Stomach (tissue), 19 donors: ENCODE measurements at places on chromosomes 5 and 9.
A peak's percentile ranks its signal among the peaks of the same experiment; 100 is the strongest.

DNA sequence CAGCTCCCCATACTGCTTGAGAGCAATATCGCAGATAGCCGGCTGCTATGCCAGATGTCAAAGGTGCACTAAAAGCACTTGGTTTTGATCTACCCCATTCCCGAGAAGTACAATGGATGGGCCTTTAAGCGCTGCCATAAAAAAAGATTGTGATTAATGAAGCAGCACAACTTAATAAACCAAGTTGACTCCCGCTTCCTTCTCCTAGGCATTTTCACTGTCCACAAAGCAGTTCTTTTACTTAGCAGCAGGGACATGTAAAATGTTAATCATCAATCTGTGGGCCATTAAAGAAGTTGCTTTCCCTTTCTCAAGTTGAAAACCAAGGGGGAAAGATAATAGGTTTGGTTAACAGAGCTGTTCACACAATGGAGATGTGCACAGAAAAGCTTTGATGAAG is 176.4 kb downstream of the TRPM6 start:
- no peaks in the 10 kb centered on the region for H3K27me3 ChIP-seq
- H3K36me3 ChIP-seq = no peaks in the 10 kb centered on the region
- no peak for DNase-seq
- H3K27ac ChIP-seq = no peak overlapping the region
- no peaks in the 10 kb centered on the region for H3K4me1 ChIP-seq

GRCh38 chr5:149238540-149238939 is 33.1 kb upstream of the AFAP1L1 start:
- H3K4me3 ChIP-seq = no peak overlapping the region
- no peaks in the 10 kb centered on the region for H3K36me3 ChIP-seq
- no peaks in the 10 kb centered on the region for H3K4me1 ChIP-seq
- peak; percentile 14 for DNase-seq

DNA sequence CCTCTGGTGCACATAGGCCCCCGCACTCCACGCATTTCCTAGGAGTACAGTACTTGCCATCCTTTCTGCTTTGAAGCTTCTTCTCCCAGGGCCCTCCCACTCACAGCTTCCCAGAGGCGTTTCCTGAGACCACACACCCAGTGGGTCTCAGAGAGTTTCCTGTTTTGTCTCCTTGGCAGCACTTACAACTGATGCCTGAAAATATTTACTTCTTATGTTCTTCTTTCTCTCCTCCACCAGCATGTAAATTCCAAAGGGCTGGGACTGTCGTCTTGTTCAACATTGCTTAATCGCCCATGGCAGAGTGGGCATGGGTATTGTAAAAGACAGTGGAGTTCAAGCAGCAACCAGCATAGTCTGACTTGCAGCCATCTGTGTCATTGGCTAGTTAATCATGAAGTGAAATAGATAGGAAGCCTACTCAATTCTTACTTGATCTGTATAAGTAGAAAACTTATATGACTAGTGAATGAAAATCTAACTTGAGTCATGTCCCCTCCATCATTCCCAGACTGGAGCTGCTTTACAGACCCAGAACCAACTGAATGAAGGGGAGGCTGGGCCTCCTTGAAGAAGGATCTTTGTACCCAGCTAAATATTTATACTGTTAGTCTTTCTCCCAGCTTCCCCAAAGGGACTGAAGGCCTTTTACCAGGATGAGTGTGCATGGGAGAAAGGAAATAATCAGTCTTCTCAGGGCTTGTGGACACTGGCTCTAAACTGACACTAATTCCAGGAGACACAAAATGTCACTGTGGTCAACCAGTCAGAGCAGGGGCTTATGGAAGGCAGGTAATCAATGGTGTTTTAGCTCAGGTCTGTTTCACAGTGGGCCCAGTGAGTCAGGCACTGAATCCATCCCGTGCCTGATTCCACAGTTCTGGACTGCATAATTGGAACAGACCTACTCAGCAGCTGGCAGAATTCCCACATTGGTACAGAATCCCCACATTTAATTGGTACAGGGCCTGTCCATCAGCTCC is 116.4 kb downstream of the SV2C start:
- no peak for DNase-seq
- no peaks in the 10 kb centered on the region for H3K36me3 ChIP-seq
- H3K27ac ChIP-seq = no peak overlapping the region
- H3K4me3 ChIP-seq = no peak overlapping the region
- H3K4me1 ChIP-seq = peaks cover under 1% of the 10 kb centered on the region

DNA sequence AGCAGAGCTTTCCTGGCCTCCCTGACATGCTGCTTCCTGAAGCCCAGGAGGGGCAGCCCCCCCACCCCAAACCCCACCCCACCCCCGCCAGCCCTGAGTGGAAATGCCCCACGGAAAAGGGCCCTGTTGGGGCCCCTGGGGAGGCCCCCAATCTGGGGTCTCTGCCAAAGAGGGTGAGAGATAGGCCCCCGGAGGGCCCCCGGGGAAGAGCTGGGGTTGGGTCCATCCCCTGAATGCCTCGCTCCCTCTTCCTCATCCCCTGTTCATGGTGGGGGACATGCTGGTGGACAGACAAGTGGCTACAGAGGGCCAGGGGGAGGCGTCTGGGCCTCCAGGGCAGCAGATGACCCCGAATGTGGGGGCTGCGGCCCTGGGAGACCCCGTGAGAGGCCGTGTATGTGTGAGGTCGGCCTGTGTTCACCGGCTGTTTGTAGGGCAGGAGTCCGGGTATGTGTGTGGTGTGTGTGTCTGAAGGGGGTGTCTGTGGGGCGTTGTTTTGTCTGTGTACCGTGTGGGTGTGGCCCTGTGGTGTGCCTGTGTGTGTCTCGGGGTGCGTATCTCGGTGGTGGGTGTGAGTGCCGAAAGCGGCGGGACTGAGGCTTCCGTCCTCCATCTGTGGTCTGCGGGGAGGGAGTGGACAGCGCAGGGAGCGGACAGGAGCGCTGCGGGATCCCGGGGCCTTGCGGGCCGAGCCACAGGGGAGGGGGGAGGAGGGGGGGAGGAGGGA is 11.3 kb downstream of the C9orf50 start:
- H3K36me3 ChIP-seq = no peaks in the 10 kb centered on the region
- peak; percentile 87 for DNase-seq
- H3K4me1 ChIP-seq = peaks cover 37% of the 10 kb centered on the region
- H3K4me3 ChIP-seq = peak overlapping the region; percentile 68
- H3K27ac ChIP-seq = peak overlapping the region; percentile 90
- no peaks in the 10 kb centered on the region for H3K27me3 ChIP-seq

DNA sequence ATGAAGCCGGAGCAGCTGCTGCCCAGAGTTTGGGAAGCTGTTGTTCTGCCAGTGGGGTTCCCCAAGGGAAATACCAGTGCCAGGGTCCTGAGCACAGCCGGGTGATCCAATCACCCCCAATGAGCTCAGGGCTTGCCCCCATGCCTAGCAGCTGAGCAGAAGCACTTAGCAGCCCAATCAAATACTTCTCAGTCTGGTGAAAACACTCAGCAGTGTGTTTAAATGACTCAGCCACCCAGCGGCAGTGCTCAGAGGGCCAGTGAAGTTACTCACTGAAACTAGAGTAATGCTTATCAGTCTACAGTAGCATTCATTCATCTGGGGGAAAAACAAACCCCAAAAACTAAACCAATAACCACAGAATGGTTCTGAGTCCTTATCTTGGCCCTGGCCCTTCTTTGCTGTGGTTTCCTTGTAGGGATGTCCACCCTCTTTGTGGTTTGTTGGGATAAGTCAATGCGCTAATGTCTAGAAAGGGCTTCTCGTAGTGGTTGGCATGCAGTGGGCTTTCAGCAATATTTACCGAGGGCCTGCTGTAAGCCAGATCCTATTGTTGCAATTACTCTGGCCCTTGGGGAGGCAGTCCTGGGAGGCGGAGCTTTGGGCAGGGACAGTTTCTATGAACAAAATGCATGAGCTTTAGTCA is 43.1 kb downstream of the LHX2 start:
- no peaks in the 10 kb centered on the region for H3K4me1 ChIP-seq
- H3K27ac ChIP-seq = no peak overlapping the region
- no peaks in the 10 kb centered on the region for H3K27me3 ChIP-seq
- DNase-seq = no peak
- H3K36me3 ChIP-seq = no peaks in the 10 kb centered on the region
